ENCODE measurements at places on chromosomes 5 and 9. TPM values are rescaled to one million over a fixed set of nuclear protein-coding genes. Genes with fewer than 3 reads are reported as not detected.

DNA sequence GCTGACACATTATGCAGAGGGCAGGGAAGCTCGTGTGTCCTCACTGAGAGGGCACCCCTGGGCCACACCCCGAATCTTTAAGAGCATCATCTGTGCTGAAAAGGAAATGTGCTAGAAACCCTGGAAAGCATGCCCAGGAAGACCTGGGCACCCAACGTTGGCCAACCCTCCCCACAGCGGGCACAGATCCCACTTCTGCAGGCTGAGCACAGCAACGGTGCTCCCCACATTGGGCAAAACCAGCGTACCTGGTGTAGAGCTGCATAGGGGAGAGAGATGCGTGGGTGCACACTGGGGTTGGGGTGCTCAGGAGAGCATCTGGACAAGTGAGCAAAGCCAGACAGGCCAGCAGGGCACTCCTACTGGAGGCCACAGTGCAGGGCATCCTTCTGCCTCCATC lies 32.6 kb downstream of the ROR2 start:
- no peak for DNase-seq

DNA sequence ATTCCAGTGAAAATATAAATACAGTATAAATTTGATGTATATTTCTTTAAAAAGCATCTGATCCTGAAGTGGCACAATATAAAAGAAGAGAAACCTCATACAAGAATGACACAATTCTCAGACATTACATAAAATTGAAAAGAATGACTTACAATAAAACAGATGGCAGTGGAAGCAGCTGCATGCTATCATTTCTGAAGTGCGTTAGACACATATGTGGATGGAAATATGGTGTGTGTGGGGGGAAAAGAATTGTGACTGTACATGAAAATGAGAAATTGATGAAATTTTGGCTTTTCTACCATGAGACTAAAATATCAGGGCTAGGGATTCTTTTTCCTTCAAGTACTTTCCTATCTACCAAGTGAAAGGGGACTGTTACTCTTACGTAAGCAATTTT lies 45.9 kb upstream of the CDH18 start:
- no peak for DNase-seq

DNA sequence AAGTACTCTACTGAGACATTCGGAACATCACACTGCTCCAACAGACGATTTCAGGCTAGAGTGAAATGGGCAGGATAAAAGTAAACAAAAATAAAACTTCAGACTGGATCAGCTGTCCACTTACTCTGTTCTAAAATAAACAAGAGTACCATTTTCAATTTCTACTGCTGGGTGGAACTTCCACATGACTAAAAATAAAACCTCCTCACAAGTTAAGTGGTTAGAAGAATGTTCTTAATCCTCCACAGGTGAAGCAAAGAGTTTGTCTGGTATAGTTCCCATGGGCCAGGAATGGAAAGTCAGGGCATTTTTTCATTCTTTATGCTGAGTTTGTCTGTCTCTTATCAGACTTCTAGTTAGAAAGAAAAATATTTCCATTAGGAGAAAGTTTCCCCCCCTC lies 15.7 kb downstream of the NUDT12 start:
- DNase-seq, result no peak

- no peak for DNase-seq
Measured at GRCh38 chr9:98530275-98530674, 178.5 kb downstream of the GABBR2 start.

DNA sequence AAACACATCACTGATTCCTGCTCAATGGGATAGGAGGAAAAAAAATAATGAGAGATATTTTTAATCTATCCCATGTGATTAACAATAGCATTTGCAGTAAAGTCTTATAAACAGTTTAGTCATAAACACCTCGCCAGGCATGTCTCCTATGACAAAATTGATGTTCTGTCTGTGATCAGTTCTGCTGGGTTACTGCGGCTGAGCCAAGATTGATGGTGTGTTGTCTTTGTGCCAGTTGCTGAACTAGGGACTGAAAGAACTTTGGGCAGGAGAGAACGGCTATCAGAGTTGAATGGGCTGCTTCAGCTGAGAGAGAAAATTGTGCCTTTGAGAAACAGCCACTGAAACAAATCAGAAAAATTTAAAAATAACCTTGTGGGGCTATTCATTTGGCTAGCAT lies 37.3 kb upstream of the MAMDC2 start:
- no peak for DNase-seq

- DNase-seq, result no peak
Measured at GRCh38 chr5:64417390-64417789, 88.4 kb upstream of the RGS7BP start.

DNA sequence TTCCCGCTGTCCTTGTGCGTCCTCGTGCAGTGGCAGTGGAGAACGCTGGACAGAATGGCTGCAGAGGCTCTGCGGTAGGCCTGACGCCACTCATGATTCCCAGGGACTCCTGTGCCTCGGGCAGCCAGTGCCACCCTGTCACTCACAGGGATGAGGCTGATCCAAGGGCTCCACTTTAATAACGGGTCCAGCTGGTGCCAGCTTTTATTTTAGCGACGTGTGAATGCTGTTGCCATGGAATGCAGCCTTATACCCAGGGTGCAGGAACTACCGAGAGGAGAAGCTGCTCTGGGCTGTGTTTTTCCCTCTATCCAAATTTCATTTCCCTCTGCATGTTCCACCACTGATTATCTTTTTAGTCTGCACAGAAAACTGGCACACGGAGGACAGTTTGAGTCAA lies 15.8 kb upstream of the NTNG2 start:
- no peak for DNase-seq

DNA sequence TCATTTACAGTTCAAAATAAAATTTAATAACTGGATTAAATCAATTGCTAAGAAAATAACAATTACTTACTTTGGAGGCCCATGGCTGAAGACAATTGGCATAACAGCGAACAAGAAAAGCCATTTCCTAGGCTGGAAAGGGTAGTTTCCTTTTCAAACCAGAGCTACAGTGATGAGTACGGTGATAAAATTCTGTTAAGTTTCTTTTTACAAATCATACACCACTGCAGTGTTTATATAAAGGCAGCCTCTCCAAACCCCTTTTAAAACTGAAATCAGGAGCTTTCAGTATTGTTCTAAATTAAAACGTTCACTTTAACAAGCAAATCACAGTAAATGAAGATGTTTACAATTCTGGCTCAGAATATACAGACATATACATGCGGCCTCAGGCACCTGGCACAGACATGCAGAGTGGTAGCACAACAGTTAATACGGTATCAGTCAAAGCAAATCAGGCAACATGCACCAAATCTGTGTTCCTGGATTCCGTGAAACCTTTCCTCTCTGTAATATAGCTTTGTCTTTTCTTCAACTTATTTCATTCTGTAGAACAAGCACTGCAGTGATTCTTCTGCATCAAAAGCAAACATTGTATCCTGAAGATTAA lies 102.9 kb downstream of the RAPGEF6 start:
- DNase-seq, result peak; percentile 16

- no peak for DNase-seq
Measured at GRCh38 chr5:89351975-89352374, 469.0 kb upstream of the MEF2C start.

DNA sequence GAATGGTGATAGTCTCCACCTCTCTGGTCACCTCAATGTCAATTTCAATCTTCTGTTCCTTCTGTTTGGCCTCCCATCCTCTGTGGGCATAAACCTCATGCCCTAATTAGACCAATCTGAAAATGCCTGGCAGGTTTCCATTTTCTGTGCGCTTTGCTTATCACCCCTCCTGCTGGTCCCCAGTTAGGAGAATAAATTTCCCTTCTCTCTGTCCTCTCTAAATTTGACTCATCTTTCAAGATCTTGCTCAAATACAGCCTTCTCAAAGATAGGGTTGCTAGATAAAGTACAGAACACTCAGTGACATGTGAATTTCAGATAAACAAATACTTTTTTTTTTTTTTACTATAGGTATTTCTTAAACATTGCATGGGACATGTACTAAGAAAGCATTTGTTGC lies 69.4 kb upstream of the CD180 start:
- no peak for DNase-seq

Gene SERF1A
- 4.9 TPM for total RNA-seq

Gene CPLANE1
- total RNA-seq, result 11.1 TPM

Gene FGFR4
- 2.4 TPM for total RNA-seq

Gene HDHD3
- total RNA-seq, result 11.9 TPM
